ENCODE measurements at places on chromosomes 4 and X.
A peak's percentile ranks its signal among the peaks of the same experiment; 100 is the strongest.

- no peak for DNase-seq
These were observed 459.7 kb downstream of the MID1IP1 start for GRCh38 chrX:39260965-39261364.

GRCh38 chr4:12116009-12116552 lies 687.4 kb upstream of the HS3ST1 start:
- no peak for DNase-seq

DNA sequence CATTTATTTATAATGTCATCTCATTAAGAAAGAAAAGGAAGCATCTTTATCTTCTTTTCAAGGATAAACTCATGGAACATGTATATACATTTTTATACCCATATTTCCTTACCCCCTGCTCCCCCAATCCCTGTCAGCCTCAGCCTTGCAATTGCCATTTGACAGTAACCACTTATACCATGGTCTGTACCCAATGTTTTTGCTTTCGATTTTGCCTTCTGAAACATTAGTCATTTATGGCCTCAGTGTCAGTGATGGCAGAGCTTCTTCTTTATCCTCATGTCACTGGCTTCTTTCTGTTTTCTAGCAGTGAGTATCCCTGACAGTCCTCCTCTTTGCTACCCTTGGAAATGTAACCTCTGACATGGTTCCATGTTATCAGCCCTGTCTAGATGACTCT lies 228.4 kb downstream of the SPRY1 start:
- no peak for DNase-seq

GRCh38 chr4:95510145-95510544 lies 38.6 kb downstream of the UNC5C start:
- no peak for DNase-seq

- no peak for DNase-seq
These were observed 81.8 kb downstream of the FRYL start for GRCh38 chr4:48698029-48698971.

- no peak for DNase-seq
These were observed 470.2 kb downstream of the IQCM start for GRCh38 chr4:149345424-149345823.

DNA sequence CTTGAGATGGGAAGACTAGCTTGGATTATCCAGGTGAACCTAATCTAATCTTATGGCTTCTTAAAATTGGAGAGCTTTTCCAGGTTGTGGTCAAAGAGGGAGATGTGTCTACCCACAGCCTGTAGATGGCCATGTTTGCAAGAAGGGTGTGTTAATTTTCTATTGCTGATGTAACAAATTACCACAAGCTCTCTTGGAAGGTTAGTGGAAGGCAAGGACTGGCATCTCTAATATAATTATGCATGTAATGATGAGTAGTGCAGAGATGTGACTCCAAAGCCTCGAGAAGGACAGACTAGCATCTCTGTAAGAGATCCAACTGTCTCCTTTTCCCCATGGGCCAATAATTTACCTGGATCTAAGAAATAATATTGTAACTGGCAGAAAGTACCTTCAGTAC lies 3.2 kb upstream of the ADH1B start:
- DNase-seq, result no peak

GRCh38 chr4:109410776-109411175 lies 22.8 kb upstream of the SEC24B start:
- DNase-seq, result no peak

GRCh38 chr4:27318740-27319139 lies 458.1 kb downstream of the STIM2 start:
- DNase-seq, result peak; percentile 81

DNA sequence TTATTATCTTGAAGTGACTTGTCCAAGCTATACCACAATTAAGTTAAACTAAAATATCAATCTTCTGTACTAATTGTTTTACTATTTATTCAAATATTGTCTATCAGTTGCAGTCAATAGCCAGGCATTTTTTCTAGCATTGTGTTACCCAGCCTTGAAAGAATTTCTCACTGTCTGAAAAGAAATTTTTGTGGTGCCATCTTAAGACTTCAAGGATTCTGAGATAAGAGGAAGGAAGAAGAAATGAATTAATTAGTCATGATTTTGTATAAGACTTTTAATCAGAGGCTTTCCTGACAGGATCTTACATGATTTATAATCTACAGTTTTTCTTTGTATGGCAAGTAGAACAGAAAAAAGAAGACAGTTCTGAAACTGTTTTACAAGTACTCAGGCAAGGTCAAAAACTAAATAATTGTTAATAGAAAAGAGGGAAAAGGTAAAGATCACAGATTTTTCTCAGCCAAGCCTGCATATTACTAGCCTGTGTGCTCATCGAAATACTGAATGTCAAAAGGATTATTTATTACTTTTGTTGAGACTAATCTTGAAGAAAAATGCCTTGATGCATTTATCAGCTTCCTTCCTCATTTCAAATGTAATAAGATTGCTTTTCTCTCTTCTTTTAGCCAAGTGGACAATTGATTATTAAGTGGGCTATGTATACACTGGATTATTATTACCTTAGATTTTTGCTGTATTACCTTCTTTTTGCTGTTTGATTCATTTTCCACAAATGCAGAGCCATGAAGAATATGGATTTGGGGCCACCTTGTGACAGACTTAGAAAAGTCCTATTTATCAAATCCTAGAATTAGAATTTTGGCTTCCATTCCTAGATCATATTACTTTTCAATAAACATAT lies 53.8 kb downstream of the CXCL1 start:
- DNase-seq, result no peak

DNA sequence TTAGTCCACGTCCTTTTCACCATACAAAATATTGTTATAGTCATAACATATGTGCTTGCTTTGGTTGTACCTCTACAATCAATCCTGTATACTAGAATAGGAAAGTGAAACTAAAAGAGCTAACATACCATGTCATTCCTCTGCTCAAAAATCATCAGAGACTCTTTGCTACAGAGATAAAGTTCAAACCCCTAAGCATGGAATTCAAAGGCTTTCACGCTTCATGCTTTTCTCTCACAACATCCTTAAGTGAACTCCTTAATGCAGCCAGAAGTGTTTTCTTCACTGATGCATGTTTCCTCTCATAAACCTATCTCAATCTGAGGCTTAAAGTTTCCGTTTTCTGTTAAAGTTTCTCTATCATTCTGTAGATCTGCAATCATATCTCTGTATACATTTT lies 744.6 kb upstream of the IGFBP7 start:
- DNase-seq, result no peak

DNA sequence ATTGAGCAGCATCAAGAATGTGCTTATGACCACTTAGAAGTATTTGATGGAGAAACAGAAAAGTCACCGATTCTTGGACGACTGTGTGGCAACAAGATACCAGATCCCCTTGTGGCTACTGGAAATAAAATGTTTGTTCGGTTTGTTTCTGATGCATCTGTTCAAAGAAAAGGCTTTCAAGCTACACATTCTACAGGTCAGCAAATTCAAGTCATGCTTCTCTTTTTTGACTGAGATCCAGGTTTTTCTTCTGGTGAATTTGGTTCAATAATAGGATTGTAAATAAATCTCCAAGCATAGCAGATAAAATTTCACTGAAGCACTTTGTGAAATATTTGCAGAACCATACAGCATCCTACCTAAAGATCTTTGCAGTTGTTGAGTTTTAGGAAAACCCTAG lies 218.1 kb downstream of the TLL1 start:
- no peak for DNase-seq

DNA sequence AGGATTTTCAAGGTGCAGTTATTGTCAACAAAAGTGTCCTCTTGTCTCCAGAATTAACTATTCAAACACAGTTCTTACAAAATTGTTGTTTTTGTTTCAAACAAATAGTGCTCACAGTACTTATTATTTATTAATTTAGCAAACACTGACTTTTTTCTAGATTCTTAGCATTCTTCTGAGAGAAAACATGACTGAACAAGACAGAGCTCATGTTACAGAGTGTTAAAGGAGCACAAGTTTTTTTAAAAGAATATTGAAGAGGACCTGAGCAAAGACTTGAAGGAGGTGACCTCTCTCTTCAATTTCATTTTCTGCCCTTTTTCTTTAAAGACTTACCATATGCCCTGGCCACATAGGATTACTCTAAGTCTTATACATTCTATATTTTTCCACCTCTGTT lies 2220.3 kb upstream of the AGA start:
- DNase-seq, result no peak

DNA sequence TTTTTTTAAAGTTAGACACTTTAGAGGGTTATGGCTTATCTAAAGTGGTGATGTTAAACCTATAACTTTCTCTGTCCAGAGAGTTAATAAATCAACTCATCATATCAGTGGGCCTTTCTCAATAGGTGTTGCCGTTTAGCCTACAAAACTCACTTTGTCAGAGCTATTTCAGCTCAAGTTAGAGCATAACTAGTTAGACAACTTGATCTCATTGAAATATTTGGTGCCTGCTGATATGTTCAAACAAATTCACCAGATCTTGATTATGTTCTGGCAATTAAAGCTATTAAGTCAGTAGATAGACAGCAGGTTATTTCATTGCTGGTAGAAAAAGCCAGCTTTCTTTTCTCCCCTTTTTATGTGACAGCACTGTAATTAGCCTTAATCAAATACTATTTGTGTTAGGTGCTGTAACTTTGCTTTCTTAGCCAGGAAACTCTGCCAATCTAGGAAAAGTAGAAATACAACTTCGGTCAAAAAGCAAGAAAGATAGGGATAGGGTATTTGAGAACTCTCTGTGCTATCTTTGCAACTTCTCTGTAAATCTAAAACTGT lies 191.8 kb downstream of the MAML3 start:
- DNase-seq, result no peak

DNA sequence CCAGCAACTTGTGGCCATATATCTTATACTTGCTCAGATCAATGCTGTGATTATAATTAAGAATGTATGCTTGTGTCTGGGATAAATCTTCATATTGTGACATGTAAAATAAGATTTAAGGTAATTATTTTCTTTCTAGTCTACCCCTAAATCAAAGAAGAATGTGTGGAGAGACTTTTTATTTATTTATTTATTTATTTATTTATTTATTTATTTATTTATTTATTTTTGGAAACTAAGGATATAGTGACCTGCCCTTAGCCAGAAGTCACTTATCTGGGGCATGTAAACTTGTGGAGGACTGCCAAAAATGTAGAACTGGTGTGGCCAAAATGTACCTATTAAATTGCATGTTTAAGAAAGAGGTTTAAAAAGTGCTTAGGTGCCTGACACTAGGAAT lies 144.3 kb downstream of the BEND2 start:
- no peak for DNase-seq

GRCh38 chrX:109658391-109658790 lies 33.4 kb upstream of the KCNE5 start:
- no peak for DNase-seq

DNA sequence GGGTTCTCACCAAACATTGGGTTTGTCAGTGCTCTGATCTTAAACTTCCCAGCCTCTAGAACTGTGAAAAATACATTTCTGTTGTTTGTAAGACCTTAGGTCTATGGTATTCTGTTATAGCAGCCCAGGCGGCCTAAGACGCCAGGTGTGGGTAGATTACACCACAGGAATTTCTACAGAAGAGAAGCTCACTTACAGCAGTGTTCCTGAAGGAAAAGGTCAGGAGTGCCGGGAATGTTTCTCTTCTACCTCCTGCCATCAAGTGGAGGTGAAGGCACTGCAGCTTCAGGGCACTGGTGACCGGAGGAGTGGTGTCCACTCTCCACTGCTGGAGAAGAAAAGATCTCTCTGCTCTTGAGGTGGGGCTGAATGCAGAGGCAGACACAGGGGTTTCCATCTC lies 45.7 kb downstream of the FHDC1 start:
- no peak for DNase-seq

DNA sequence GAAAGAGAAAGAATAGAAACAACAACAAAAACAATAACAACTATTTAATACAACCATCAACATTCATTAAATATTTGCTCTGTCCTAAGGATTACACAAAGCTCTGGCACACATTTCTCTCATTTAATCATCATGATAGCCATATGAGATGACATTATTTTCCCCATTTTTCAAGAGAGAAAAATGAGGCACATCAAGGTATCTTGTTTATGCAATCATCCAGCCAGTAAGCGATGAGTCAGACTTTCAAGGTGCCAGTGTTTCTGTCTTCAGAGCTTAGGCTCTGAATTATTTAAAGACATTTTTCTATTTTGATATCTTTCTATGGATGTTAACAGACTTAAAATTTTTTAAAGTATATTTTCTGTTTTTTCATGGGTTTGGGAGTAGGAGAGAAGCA lies 541.8 kb upstream of the SMIM31 start:
- DNase-seq, result no peak

- DNase-seq, result peak; percentile 60
These were observed 31.9 kb downstream of the RHOH start for GRCh38 chr4:40228497-40229365.

DNA sequence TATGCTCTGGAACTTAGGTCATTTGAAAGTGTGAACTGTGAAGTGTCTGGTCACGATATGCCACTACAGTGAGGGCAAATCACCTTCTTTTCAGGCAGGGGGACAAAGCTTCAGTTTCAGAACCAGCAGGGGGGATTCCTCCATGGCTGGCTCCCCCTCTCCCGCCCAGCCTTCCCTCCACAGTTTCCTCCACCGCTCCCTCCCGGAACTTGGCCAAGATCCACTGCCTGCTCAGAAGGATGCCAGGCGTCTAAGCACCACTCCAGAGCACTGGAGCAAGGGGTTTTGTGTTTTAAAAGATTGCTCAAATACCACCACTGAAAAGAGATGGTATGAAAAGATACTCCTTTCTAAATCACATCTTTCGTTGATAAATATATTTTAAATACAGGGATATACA lies 126.9 kb downstream of the ELOVL6 start:
- DNase-seq, result peak; percentile 47

GRCh38 chrX:133563705-133564104 lies 148.4 kb upstream of the GPC4 start:
- DNase-seq, result no peak

GRCh38 chrX:51496501-51497291 lies at the start of gene NUDT11:
Gene NUDT11 (minus strand): TSS chrX:51496592. CDS start chrX:51496444, 148 bp downstream.
- DNase-seq, result peak; percentile 76

- DNase-seq, result no peak
These were observed 182.2 kb downstream of the PACRGL start for GRCh38 chr4:20882500-20882899.

GRCh38 chrX:119729408-119730201 lies 28.8 kb upstream of the SOWAHD start:
- DNase-seq, result peak; percentile 40
